ENCODE measurements at places on chromosomes 5 and 9.

- no peak for DNase-seq
These were observed 76.3 kb upstream of the PTGER4 start for GRCh38 chr5:40603378-40603777.

GRCh38 chr5:73801686-73802085, 175.7 kb downstream of the ARHGEF28 start:
- DNase-seq = no peak

- no peak for DNase-seq
These were observed 130.7 kb downstream of the ADAMTS12 start for GRCh38 chr5:33761139-33761538.

DNA sequence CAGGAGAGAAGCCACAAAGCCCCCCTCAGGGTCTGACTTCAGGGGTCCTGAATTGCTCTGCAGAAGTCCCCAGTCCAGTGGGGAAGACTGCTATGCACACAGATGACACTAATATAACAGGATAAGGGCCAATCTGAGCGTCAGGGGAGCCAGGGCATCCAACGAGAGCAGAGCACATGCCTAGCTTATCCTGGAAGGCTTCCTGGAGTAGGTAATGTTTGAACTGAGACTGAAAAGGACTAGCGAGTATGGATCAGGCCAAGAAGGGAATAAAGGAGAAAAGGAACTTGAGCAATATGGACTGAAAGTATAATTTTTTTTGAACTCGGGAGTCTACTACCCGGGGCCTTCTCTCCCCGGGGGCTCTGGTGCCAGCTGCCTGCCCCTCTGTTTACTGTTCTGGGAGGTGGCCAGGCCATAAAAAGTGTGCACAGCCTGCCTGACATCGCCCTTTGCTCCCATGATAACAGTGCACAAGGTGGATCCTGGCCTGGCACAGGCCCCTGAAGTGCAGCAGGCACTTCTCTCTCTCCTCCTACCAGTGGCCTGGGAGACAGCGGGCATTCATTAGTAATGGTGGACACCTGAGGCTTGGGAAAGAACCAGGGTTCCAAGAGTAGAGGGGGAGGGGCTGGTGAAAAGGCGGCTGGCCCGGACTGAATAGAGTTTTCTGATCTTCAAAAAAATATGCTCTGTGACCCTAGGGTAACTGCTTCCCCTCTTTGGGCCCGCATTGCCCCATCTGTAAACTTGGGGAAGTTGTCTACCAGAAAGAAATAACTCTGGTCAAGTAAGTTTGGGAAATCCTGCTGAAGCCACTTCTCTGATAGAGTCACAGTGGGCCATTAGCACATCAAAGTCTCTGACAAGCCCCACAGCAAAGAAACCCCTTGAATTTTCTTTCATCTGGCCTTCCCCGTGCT, 4.6 kb upstream of the SLC6A7 start:
- no peak for DNase-seq

DNA sequence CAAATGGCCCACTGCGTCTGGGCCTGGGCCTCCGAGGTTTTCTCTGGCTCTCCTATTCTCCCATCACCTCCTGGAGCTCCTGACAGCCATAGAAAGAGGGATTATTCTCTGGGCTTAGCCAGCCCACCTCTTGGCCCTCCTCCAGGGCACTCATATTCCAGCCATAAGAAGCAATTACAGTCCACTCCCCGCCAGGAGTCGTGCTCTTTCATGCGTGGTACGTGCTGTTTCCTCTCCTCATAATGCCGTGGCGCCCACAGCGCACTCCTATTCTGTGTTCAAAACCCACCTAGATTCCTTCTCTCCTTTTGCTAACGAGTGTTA, 240.8 kb upstream of the ZNF462 start:
- DNase-seq = no peak

DNA sequence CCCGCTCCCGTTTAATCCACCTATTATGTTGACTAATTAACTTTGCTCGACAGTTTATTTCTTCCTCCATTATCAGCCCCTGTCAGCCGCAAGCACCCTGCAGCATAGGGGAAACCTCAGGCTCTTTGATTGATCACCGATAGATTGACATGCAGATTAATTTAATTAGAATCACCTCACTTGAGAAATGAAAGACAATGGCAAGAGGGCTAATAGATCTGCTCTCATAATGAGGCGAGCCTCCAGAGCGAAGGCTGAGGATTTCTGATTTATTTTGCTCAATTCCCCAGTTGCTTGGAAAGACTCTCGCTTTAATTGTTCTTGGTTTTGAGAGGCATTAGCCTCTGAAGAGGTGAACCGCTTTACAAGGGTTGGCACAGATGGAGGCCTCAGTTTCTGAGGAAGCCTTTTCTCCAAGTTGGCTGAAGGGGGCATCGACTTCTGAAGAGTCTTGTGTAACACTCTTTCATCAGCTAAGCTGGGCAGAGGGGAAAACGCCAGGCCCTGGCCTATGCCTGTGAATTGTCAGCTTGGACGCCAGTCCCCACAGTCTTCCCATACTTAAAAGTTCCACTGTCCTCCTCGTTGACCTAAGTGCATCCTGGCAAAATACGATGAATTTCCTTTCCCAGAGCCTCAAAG, 275.4 kb downstream of the EBF1 start:
- no peak for DNase-seq

DNA sequence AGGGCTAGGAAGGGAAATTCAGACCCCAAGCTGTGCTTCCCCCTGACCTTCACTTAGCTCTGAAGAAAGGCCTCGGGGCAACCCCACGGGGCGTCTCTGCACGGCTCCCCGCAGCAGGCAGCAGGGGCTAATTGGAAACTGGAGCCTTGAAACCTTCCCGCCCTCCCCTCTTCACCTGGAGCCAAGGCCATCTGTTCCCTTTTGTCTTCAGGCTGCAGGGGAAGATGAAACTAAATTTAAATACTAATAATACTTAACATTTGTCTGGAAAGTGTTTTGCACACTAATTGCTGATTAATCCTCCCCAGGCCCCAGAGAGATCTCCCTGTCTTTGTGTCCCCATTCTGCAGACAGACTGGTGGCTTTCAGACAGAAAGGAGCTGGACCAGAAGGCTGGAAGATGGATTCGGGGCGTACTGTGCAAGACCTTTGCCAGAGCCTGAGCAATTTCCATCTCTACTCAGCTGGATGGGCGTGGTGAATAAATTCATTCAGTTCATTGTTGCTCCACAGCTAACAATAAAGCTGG, 34.1 kb upstream of the CPLX2 start:
- DNase-seq = no peak

GRCh38 chr9:14347406-14348122, 33.6 kb upstream of the NFIB start:
- DNase-seq = no peak

DNA sequence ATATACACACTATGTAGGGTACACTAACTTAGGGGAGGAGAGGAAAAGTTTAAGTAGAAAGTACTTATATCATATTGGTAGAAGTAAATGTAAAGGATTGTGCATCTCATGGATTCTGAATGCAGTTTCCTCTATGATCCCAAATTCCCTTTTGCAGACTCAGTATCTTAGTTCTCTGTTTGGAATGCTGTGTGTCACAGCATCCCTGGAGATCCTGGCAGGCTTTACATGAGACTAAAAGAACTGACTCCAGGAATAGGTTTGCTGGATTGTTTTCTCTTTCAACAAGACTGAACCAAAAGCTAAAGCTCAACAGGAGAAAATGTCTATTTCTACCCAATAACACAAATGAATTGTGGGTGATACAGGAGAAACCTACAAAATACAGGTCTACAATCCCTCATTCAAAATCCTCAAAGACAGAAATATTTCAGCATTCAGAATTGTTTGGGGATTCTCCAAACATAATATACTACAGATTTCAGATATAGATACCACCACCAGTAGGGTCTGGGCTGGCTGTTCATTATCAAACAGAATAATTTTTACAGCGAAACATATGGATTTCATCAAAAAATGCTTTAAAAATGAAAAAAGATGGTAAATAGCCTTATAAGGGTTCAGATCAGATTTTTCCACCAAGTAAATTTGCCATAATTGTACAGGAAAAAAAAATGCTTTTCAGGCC, 324.7 kb upstream of the GRAMD2B start:
- no peak for DNase-seq

DNA sequence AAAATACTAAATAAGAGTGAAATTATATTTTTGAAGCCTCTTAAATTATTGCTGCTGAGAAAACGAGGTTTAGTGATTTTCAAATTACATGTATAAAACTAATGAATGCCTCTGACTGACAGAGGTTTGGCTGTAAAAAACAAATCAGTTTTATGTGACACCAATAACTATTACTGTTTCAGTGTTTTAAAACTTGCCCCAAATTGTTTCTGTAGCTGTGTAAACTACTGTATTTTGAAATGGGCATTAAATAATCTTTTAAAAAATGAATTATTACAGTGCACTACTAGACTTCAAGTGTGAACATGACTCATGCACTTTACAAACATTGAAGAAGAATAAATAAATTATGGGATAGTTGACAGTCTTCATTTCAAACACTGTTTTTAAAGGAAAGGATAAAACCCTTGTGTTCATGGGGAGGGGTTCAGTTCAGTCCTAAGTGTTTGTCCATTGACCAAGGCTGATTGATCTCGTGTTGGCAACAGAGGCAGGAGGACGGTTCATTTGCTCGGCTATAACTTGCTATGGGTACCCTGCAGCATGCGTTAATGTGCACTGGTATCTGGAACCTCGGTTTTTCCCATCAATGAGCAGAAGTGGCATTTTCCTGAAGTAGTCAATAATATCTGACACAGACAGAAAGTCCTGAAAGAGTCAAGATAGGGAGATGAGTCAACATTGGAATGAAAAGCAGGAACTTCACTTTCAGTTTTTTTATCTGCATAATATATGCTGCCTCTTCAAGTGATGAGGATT, 15.6 kb downstream of the C5orf58 start:
- DNase-seq = no peak

DNA sequence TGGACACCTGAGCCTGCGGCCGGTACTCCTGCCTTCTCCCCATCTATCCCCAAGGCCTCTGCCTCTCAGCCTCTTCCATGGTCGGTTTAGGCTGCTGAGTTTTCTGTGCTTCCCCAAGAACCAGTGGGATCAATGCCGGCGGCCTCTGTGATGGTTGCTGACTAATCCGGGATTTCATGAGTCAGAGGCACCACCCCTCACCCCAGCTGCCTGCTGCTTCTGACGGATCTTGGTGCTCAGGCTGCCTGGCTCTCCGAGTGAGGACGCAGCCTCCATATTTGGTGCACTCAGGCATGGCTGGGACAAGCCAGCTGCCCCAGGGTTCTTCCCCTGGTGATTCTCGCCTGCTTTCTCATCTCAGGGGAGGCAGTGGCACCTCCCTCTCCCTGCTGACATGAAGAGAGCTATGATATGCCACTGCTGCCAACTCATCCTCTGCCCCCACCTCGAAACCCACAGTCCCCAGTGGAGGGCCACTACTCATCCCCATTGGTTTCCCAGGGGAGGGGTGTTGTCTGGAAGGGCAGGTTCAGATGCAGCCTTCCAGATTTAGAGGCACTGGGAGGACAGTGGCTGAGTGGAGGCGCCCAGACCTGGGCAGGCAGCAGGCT, 3.3 kb upstream of the MAN1B1 start:
- DNase-seq = no peak

GRCh38 chr5:44646016-44646415, 162.7 kb upstream of the MRPS30 start:
- DNase-seq = no peak

DNA sequence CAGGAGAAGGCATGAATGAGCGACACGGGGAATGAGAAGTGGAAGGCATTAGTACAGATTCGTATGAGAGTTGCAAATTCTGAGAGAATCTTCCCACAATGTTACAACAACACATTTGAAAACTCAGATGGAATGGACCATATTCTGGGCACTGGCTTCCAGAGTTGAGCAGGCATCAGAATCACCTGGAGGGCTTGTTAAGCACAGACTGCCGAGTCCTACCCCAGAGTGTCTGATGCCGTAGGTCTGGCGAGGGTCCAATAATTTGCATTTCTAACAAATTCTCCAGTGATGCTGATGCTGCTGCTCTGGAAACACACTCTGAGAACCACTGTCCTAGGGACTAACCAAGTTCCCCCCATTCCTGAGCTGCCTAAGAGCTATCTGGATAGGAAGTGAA, 2.9 kb upstream of the TLX3 start:
- DNase-seq = no peak

DNA sequence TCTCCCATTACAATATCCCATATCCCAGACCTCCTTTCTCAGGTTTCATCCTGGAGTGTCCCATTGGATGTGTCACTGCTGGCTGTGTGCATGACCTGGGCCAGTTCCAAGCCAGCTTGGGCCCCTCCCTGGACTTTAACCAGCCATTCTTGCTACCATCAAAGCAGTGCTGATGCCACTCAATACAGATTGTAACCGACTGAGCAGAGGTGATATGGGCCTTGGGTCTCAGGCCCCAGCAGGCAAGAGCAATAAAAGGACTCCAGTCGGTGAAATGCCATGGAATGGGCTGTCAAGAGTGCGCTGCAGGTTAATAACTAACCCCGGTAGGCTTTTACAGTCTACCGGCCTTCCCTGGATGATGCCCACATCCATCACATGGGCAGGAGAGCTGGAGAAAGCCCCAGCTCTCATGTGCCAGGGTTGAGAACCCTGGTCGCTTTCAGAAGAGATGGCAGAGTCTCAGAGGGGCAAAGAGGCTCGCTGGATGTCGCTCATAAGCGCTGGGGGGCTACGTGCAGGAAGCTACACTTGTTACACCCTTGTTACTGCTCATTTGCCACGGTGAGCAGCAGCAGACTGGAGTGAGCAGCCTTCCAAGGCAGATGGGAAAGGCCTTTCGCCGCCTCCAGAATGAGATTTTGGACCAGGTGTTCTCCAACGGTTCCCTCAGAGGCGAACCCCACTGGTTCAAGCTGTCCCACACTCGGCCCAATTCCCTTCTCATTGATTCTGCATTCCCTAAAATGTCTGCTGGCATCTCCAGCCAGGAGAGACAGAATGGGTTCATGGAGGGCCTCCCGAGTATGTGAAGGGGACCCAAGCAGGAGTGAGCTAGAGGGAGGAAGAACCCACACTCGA, 13.2 kb downstream of the EPB41L4B start:
- no peak for DNase-seq

GRCh38 chr5:61881821-61882487, 424.1 kb upstream of the KIF2A start:
- DNase-seq = no peak

DNA sequence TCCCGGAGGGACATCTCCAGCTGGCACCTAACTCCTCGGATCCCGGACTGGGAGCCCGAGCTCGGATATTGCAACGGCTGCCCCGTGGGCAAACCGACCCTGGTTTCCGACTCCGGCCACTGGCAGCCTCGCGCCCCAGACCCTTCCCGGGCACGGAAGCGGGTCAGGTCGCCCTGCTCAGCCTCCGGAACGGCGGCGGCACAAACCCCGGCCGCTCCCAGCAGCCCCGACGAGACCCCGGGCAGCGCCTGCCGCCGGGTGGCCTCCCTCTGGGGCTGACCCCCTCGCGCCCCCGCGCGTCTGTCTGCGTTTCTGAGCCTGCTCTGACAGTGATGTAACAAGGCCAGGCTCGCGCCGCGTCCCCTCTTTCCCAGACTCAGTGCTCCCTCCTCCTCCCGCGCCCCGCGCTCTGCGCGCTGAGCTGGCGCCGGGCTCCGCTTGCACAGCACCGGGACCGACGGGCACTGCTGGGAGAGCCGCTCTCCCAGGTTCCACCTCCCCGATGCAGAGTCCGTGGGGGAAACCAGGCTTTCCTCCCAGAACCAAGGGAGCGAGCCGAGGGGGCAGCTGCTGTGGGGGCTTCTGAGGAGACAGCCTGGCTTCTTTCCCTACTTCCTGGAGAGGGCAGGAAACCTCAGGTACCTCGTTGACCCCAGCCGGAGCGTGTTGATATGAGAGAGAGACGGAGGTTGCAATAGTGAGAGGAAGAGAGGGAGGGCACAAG, at the start of gene TMEM215:
Gene TMEM215, plus strand, starts transcription at position 373 of the 724 bp plus-strand sequence. CDS start 644 bp downstream, outside the sequence.
- DNase-seq = no peak

Data from stimulated activated CD8-positive, alpha-beta memory T cell treated with anti-CD3 and anti-CD28 coated beads, Interleukin-12 subunit alpha, Interleukin-12 subunit beta, amount 100 ng/mL, for 4 hours (primary cell).